ENCODE measurements at places on chromosomes 2 and 18. TPM values are rescaled to one million over a fixed set of nuclear protein-coding genes. Genes with fewer than 3 reads are reported as not detected.

DNA sequence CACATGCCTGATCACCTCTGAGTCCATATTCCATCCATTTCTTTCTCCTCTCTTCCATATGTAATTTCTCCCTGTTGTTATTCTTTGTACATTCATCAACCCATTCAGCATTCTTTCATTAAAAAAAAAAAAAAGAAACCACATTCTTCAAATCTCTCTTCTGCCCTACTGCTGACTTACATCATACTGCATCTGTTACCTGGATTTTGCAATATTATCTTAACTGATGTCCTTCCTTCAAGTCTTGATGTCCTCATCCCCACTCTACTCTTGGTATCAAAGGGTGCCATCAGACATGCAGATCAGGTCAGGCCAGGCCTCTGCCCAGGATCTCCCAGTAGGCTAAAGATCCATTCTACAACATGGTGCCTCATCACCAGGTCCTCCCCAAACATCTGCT, 90.6 kb downstream of the SGPP2 start:
- no peaks in the 10 kb centered on the region for H3K27me3 ChIP-seq
- no peaks in the 10 kb centered on the region for H3K36me3 ChIP-seq
- H3K27ac ChIP-seq: no peak overlapping the region
- DNase-seq: no peak

- H3K27me3 ChIP-seq: no peaks in the 10 kb centered on the region
- peaks cover 4% of the 10 kb centered on the region for H3K4me1 ChIP-seq
- no peaks in the 10 kb centered on the region for H3K36me3 ChIP-seq
- peak overlapping the region; percentile 23 for H3K27ac ChIP-seq
Measured at GRCh38 chr2:171531291-171531690, 9.0 kb downstream of the CYBRD1 start.

DNA sequence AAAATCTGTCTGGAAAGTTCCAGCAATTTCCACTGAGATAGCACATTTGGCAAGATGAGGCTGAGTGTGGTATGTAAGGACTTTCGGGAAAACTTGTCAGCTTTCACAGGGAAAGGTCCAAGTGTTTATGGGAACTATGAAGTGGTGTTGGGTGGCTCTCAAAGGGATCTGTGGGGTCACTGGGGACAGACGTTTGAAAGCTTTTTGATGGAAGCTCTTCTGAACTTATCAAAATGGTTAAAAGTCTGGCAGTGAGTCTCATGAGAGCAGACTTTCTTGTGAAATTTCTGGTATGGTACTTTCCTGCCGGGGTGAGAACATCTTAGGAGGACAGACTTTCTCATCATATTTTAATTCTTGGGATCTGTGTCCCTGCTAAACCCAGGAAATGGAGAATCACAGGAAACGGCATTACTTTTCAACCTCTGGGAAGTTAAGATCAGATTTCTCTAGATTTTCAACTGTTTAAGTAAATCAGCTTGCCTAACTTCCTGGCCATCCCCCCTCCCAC, 546.3 kb upstream of the ZEB2 start:
- no peak for DNase-seq
- no peak overlapping the region for H3K27ac ChIP-seq
- H3K36me3 ChIP-seq: no peaks in the 10 kb centered on the region
- H3K4me3 ChIP-seq: no peak overlapping the region
- H3K4me1 ChIP-seq: no peaks in the 10 kb centered on the region

GRCh38 chr2:63737081-63737751, 104.5 kb upstream of the UGP2 start:
- no peaks in the 10 kb centered on the region for H3K27me3 ChIP-seq
- H3K27ac ChIP-seq: peak overlapping the region; percentile 67
- DNase-seq: no peak
- H3K4me1 ChIP-seq: peaks cover 46% of the 10 kb centered on the region

GRCh38 chr2:20443276-20443920, 3.5 kb upstream of the RHOB start:
- peaks cover 13% of the 10 kb centered on the region for H3K4me1 ChIP-seq
- H3K27me3 ChIP-seq: no peaks in the 10 kb centered on the region
- DNase-seq: peak; percentile 70
- H3K27ac ChIP-seq: peak overlapping the region; percentile 5
- H3K36me3 ChIP-seq: no peaks in the 10 kb centered on the region

GRCh38 chr2:5851410-5851809, 159.2 kb downstream of the SOX11 start:
- no peak for DNase-seq
- no peaks in the 10 kb centered on the region for H3K36me3 ChIP-seq
- no peak overlapping the region for H3K27ac ChIP-seq
- no peak overlapping the region for H3K4me3 ChIP-seq

- H3K27ac ChIP-seq: no peak overlapping the region
- no peak for DNase-seq
- H3K27me3 ChIP-seq: no peaks in the 10 kb centered on the region
Measured at GRCh38 chr2:195861821-195862220, 204.8 kb downstream of the SLC39A10 start.

DNA sequence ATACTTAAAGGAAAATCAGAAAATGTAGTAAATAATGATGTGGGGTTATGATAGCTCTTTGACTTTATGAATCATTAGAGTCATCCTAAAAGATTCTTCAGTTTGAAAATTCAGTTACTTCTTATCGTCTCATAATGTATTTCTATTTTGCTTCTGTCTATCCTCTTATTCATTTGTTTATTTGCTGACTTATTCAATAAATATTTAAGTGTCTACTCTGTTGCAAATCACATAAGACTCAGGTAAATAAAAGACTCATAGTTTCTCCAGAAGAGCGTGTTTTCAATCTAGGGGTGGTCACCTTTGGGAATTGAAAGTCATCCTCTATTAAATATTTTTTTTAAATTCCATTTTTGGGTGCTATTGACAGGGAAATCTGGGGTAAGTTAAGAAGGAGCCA, 69.1 kb upstream of the RBMS1 start:
- H3K4me3 ChIP-seq: no peak overlapping the region
- no peaks in the 10 kb centered on the region for H3K36me3 ChIP-seq
- DNase-seq: no peak

GRCh38 chr18:62165583-62165982, 21.3 kb downstream of the PIGN start:
- peaks cover 2% of the 10 kb centered on the region for H3K36me3 ChIP-seq
- no peak overlapping the region for H3K27ac ChIP-seq
- no peak overlapping the region for H3K4me3 ChIP-seq
- H3K27me3 ChIP-seq: no peaks in the 10 kb centered on the region
- no peak for DNase-seq
- no peaks in the 10 kb centered on the region for H3K4me1 ChIP-seq

- no peak overlapping the region for H3K4me3 ChIP-seq
- H3K27me3 ChIP-seq: no peaks in the 10 kb centered on the region
- H3K36me3 ChIP-seq: no peaks in the 10 kb centered on the region
- H3K4me1 ChIP-seq: peaks cover 9% of the 10 kb centered on the region
- DNase-seq: no peak
- no peak overlapping the region for H3K27ac ChIP-seq
Measured at GRCh38 chr2:217279556-217279955, 419.7 kb upstream of the TNP1 start.

GRCh38 chr18:63975628-63976027, 5.7 kb downstream of the SERPINB8 start:
- peaks cover 3% of the 10 kb centered on the region for H3K4me1 ChIP-seq
- no peak overlapping the region for H3K27ac ChIP-seq
- DNase-seq: no peak
- no peak overlapping the region for H3K4me3 ChIP-seq
- no peaks in the 10 kb centered on the region for H3K27me3 ChIP-seq

DNA sequence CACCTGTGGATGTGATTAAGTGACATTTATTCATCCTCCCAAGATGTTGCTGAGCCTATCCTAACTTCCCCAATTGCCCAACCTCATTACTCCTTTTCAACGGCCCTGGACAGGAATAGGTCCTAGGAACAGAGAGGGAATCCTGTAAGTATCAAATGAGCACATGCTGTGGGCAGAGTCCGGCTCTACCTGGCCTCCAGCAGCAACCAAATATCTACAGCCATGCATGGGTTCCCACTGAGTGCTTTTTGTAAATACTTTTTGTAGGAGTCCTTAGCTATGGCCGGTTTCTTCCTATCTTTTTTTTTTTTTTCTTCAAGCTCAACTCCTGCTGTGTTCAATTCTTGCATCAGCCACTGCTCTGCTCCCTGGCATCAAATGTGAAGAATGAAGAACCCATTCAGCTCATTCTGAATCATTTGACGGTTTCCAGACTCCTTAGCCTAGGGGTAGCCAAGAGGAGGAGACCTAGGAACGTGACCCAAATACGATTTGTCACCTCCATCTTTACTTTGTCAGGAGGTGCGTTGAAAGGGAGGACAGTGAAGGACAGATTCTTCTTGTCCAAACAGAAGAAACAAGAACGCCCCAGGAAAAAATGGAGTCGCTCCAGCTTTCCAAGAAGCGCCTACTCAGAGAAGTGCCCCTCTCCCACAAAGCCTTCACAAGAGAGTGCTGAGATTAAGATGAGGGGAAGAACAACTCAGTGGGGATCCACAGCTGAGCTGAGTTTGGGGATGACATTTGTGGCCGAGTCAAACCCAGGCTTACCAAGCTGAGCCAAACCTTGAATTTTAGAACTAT, 46.7 kb upstream of the LCLAT1 start:
- H3K36me3 ChIP-seq: no peaks in the 10 kb centered on the region
- H3K4me1 ChIP-seq: no peaks in the 10 kb centered on the region

GRCh38 chr2:236643480-236643879, 73.9 kb downstream of the ACKR3 start:
- no peak for DNase-seq
- no peaks in the 10 kb centered on the region for H3K27me3 ChIP-seq
- no peaks in the 10 kb centered on the region for H3K36me3 ChIP-seq
- H3K4me1 ChIP-seq: no peaks in the 10 kb centered on the region
- no peak overlapping the region for H3K4me3 ChIP-seq

GRCh38 chr2:237616734-237617586, 10.4 kb upstream of the LRRFIP1 start:
- H3K4me3 ChIP-seq: no peak overlapping the region
- H3K27me3 ChIP-seq: no peaks in the 10 kb centered on the region
- H3K4me1 ChIP-seq: peaks cover 41% of the 10 kb centered on the region
- DNase-seq: no peak
- H3K27ac ChIP-seq: peak overlapping the region; percentile 84

DNA sequence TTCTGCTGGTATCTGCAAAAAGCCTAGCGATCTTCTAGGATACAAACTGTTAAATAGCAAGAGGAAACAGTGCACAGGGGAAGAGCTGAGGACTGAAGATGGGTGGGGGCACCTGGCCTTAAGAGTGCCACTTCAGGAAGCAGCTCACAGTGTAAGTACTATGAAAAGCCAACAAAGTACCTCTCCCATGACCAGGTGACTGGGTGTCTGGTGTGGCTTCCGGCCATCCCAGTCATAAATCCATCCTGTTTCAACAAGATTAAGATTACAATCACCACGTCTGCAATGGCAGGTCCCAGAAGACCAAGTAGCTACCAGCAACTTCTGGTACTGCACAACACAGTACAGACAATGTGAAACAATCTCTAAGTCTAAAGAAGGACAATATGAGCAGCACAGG, 15.9 kb downstream of the ERFE start:
- peaks cover 10% of the 10 kb centered on the region for H3K4me1 ChIP-seq
- no peak overlapping the region for H3K27ac ChIP-seq
- no peaks in the 10 kb centered on the region for H3K27me3 ChIP-seq
- peak; percentile 40 for DNase-seq
- no peak overlapping the region for H3K4me3 ChIP-seq

- H3K27me3 ChIP-seq: no peaks in the 10 kb centered on the region
- no peak overlapping the region for H3K27ac ChIP-seq
- no peaks in the 10 kb centered on the region for H3K36me3 ChIP-seq
- H3K4me3 ChIP-seq: no peak overlapping the region
Measured at GRCh38 chr18:79960921-79961526, 3.4 kb upstream of the HSBP1L1 start.

- no peak overlapping the region for H3K27ac ChIP-seq
- no peaks in the 10 kb centered on the region for H3K27me3 ChIP-seq
- H3K36me3 ChIP-seq: no peaks in the 10 kb centered on the region
- H3K4me1 ChIP-seq: peaks cover 40% of the 10 kb centered on the region
- peak; percentile 58 for DNase-seq
- no peak overlapping the region for H3K4me3 ChIP-seq
Measured at GRCh38 chr2:230868161-230868946, 3.6 kb downstream of the ITM2C start.

CBLN2 gene
- 0.37 TPM for polyA plus RNA-seq

CYS1 gene
- 1.2 TPM for polyA plus RNA-seq

FLACC1 gene
- 0.44 TPM for polyA plus RNA-seq

NTSR2 gene
- polyA plus RNA-seq: not detected

DNER gene
- 1.4 TPM for polyA plus RNA-seq

DTNA gene
- 7.9 TPM for polyA plus RNA-seq

NT5C1B gene
- polyA plus RNA-seq: not detected

Data from SK-N-SH (cell line).